ENCODE measurements at places on chromosomes 12 and 14. TPM values are rescaled to one million over a fixed set of nuclear protein-coding genes. Genes with fewer than 3 reads are reported as not detected.

The HOTAIR gene
- 3.0 TPM for polyA plus RNA-seq

The GZMB gene
- polyA plus RNA-seq, result 0.60 TPM

The CCDC175 gene
- polyA plus RNA-seq, result 0.54 TPM

The TSHR gene
- polyA plus RNA-seq, result 0.17 TPM

The FBLN5 gene
- polyA plus RNA-seq, result 131 TPM

The ACOT6 gene
- polyA plus RNA-seq, result 0.30 TPM

The PTPRR gene
- polyA plus RNA-seq, result 0.87 TPM

The SMIM41 gene
- 0.69 TPM for polyA plus RNA-seq

The SLC7A7 gene
- 125 TPM for polyA plus RNA-seq

The CFAP54 gene
- polyA plus RNA-seq, result 4.6 TPM

The C12orf54 gene
- 1.1 TPM for polyA plus RNA-seq

The RPGRIP1 gene
- 0.42 TPM for polyA plus RNA-seq

The PLXNC1 gene
- polyA plus RNA-seq, result 8.1 TPM

The NDRG2 gene
- 140 TPM for polyA plus RNA-seq

The REM2 gene
- polyA plus RNA-seq, result 1.5 TPM

The KLC1 gene
- 107 TPM for polyA plus RNA-seq

Measured in renal cortex interstitium (tissue), 15 donors.